Hematopoietic multipotent progenitor cell treated with erythropoietin and hydrocortisone succinate and interleukin-3 and kit ligand, for 6 days (in vitro differentiated cells): ENCODE measurements at places on chromosomes 6 and 20.
A peak's percentile ranks its signal among the peaks of the same experiment; 100 is the strongest.

GRCh38 chr6:150628908-150629307 is 29.2 kb downstream of the PLEKHG1 start:
- no peak for DNase-seq

DNA sequence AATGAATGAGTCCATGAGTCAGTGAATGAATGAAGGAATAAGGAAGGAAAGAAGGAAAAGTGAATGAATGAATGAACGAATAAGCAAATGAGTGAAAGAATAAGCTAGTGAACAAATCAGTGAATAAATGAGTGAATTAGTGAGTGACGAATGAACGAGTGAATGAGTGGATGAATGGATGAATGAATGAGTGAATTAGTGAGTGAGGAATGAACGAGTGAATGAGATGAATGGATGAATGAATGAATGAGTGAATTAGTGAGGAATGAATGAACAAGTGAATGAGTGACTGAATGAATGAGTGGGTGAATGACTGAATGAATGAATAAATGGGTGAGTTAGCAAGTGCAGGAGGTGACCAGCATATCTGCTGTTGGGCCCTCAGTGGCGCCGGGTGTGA is 3.8 kb downstream of the SRMS start:
- DNase-seq, result no peak

DNA sequence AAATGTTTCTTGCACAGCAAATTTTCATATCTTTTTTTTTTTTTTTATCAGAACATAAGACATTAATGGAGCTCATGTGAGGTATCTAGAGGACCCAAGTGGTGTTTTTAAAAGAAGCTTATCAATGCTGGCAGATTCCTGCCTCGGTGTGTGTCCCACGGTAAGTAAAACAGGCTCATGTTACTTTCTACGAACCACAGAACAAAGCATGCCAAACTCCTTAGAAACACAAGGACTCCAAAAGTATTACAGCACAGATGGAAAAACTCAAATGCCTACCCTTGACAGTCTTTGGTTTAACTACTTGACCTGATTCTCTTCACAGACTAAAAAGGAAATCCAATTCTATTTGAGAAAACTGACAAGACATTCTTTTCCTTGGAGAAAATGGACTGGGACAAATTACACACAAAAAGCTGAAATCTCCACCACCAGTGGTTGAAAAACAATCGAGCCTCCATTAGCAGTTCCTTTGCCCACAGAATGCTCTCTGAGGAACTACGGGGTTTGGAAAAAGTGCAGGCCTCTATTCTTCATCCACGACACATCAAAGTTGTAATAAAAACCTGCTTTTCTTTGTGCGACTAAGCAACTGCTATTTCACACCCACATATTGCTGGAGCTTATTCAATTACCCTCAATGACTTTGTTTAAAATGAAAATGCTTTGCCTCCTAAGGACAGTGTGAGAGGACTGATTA is 5.4 kb downstream of the METTL24 start:
- DNase-seq, result peak; percentile 60

- DNase-seq, result no peak
These were observed 713.0 kb upstream of the MARCKS start for GRCh38 chr6:113144117-113144516.

- peak; percentile 52 for DNase-seq
These were observed 4.6 kb upstream of the PREX1 start for GRCh38 chr20:48832405-48832730.

- DNase-seq, result no peak
These were observed 62.2 kb downstream of the FILIP1 start for GRCh38 chr6:75431379-75431778.

- no peak for DNase-seq
These were observed 29.5 kb downstream of the CEP85L start for GRCh38 chr6:118621799-118622470.

GRCh38 chr6:130020073-130020906 is 1.9 kb downstream of the L3MBTL3 start:
- peak; percentile 48 for DNase-seq

- DNase-seq, result no peak
These were observed 168.8 kb downstream of the BCAS1 start for GRCh38 chr20:53901497-53902096.

DNA sequence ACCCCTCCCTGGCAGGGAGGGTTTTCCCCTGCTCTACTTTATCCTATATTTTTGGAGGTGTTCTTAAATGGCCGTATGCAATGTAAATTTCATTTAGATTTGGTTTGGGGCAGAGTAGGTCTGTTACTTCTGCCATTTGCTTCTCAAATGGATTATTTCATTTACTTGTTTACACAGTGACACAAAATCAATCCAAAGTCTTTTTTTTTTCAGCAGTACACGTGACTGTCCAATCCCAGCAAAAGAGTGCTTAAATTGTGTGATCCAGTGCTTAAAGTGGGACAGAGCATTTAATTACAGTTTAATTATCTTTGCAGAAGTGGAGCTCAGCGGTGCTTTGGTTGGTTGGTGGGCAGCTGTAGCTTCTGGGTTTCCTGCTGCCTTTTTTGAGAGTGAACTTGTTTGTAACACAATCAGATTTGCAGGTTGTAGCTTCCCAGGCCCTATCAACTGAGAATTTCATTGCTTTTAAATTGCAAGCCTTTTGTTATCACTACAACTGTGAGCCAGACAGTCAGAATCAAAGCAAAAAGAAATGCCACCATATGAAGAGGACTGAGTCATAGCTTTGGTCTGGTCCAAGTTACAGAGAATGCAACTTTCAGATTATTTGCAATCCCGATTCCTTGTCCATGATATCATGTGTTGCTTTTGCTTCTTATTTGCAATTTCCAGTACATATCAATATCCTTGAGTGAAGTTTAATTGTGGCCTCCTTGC is 216.9 kb downstream of the DOK5 start:
- DNase-seq, result no peak

DNA sequence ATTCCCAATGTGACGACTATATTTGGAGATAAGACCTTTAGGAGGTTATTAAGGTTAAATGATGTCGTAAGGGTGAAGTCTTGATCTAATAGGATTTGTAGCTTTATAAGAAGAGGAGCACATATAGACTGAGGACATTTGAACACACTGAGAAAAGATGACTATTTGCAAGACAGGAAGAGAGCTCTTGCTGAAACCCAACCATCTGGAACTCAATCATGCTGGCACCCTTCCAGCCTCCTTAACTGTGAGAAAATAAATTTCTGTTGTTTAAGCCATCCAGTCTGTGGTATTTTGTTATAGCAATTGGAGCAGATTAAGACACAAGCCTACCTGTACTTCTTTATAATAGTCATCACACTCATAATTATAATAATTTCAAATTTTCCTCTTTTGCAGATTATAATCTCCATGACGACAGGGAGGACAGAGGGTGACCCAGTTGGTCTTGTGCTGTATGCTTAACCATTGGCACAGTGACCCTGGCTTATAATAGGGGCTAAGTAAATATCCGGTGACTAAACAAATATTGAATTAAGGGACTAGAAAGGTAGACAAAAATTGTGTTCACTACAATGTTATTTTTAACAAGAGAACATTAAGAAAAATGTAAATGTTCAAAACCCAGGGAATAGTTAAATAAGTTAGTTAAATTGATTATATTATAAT is 206.4 kb upstream of the HDDC2 start:
- peak; percentile 10 for DNase-seq

DNA sequence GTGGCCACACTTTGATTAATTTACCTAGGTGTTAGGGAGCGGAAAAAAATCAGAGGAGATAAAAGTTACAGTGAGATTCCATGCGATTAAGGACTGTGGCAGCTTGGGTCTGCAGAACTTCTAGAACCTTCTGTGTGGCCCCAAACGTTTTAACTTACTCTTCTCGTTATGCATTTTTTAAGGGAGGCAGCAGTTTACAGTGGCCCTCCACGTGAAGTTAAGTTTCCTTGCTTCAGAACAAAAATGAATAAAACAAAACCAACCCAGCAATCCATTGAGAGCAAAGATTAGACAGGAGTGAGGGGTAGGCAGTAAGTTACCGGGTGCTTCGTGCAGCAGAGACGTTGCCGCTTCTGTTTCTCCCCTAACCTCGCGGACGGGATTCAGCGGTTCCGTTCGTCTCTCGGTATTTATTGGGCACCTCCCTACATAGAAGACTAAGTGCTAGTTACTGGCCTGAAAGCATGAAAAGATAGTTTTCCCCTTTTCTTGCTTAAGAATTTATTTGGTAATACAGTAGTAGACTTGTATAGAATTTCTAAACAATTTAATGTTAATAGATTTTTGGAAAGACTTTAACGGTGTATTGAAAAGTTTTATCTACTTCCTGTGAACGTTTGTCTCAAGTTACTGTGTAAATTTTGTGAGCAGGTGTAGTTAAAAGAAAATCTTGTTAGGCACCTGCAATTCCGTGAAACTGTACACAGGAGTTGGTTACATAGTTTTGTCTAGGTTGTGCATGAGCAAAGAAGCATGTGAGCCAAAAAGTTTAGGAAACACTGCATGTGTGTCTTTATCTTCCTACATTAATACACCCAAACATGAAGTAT is 1.1 kb downstream of the BAG2 start:
- peak; percentile 76 for DNase-seq

DNA sequence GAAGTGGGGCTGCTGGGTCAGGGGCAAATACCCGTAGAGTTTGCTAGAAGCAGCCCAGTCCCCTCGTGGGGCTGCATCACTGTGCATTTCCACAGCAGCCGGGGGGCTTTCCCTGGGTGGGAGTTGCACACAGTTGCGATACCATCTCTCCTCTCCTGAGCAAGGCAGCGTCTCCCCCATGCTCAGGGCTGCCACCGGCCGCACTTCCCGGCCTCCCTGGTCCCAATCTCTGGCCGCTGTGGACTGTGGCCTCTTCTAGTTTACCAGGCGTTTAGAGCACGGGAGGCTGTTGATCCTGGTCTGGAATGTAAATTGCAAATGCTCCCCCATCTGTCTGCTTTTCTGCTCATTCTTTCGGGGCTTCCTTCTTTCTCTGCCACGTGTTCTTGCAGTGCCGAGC is 31.1 kb downstream of the OSBPL2 start:
- DNase-seq, result no peak

GRCh38 chr6:34066218-34066571 is 79.7 kb downstream of the GRM4 start:
- no peak for DNase-seq

GRCh38 chr6:10882657-10883171 is 873 bp upstream of the GCM2 start:
- no peak for DNase-seq

GRCh38 chr20:40268321-40269075 is 420.5 kb downstream of the MAFB start:
- DNase-seq, result no peak

DNA sequence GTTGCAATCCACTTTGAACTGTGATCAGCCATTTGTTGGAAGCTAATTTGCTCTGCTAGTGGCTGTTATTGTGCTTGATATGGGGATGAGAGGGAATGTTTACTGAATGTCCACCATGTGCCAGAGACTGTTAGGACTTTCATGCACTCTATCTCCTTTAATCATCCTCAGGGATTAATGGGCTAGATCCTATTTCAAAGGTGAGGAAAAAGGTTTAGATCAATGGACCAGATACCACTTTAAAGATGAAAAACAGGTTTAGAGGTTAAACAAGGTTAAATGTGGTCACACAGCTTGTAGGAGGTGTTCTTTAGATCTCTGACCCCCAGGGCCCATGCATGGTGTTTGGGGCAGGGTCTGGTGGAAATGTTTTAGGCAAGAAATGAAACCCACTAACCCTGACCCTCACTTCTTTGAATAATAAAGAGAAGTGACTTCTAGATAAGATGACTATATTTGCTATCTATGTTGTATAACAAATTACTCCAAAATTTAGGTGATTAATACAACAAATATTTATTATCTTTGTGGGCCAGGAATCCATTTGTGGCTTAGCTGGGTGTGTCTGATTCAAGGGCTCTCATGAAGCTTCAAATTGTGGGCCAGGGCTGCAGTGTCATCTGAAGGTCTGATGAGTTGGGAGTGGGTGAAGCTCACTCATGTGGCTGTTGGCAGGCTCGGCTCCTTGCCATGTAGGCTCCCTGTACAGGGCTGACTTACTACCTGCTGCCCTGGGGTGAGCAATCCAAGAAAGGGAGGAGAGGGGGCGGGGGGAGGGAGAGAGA is 127.8 kb upstream of the FOXA2 start:
- no peak for DNase-seq

DNA sequence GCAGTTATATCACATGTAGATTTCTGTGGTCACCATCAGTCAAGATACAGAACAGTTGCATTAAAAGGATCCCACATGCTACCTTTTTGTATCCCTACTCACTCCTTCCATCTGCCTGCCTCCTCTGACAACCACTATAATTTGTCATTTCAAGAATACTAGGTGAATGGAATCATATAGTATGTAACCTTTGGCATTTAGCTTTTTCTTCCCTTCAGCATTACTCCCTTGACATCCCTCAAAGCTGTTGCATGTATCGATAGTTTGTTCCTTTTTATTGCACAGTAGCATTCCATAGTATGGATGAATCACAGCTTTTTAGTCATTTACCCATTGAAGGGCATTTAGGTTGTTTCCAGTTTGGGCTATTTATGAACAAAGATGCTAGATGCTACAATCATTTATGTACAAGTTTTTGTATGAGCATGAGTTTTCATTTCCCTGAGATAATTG is 26.1 kb downstream of the NCOA7 start:
- no peak for DNase-seq

GRCh38 chr6:26575494-26575939 is 21.2 kb upstream of the ABT1 start:
- DNase-seq, result peak; percentile 47

DNA sequence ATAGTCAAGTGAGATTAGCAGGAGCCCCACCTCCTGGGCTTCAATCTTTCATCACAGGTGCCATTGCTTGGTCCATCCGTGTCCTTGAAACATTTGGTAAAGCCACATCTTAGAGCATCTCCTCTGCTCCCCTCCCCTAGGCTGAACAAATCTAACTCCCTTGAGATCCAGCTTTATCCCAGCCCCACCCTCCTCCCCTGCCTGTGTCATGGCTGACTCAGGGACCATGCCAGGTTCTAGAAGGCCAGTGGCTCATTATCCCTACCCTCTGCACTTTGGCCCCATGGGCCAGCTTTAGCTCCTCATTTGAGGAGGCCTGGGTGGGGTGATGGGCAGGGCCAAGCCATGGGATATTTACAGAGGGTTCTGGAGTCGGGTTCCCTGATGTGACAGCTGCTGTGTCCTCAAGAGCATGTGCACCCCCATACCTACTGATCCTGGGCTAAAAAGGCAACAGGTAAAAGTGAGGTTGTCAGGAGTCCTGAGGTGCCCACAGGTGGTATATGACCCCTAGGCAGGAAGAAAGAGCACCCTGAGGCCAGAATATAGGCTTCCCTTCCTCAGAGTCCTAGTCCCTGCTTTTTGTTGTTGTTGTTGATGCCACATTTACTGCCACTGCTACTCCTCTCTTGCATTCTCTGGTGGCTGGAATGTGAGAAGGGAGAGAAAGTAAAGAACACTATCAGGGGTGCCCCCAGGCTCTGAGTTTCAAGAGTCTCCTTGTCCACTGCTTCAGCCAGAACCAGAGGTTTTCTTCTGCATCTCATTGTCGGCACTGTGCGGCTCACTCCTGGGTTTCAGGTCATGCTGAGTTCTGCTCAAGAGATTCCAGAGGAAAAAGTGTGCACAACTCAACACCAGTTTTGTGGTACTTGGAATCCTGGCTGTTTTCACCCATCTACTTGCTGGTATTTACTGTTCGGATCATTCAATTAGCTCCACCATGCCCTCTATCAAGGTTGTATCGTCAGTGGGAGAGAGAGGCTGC is 228.4 kb downstream of the LRFN2 start:
- no peak for DNase-seq
